ENCODE measurements at places on chromosomes 3 and 15.

- no peak for DNase-seq
These were observed 11.0 kb downstream of the FGD5 start for GRCh38 chr3:14829811-14830210.

GRCh38 chr3:73448761-73449301, 175.9 kb downstream of the PDZRN3 start:
- no peak for DNase-seq

DNA sequence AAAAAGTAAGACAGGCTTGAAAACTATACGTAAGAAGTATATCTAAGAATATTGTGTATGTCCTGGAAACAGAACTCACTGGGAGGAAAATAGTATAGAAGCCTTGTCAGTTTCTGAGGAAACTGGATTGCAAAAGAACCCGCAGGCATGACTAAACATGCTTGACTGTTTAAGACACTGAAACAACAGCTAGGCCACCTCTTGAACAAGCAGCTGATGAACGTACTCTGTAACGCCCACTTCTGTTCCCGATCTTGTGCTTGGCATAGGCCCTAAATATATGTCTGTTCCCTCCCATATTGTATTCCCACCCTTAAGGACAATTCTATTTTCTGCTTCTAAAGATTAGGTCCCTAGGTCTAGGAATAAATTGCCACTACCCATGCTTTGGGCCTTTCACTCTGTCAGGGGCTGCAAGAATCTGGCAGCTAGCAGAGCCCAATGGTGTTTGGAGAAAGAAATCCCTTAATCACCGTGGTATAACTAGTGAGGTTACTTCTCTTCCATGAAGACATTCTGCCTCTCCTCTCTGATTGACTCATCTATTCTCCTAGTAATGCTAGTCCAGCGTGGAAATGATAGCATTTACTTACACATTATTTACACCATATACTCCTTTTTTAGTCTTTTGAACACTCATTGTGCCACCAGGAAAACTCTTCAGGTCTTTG, 46.2 kb downstream of the CD200 start:
- no peak for DNase-seq

DNA sequence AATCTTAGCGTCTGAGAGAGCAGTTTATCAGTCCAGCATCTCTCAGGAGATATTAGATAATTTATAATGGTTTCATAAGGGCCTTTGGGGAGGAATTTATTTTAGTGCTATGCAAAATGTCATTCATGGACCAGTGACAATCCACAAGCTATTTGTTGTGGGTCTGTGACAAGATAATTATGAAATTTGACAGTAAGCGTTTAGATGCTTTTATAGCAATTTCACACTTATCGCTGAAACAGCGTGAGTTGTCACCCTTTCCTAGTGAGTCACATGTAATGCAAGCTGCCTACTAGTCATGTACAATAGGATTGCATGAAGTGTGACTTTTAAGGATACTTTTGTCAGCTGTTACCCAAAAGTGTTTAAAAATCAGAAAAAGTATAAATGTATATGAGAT, 315.6 kb upstream of the THBS1 start:
- DNase-seq = no peak

- DNase-seq = no peak
These were observed 44.7 kb downstream of the CEP70 start for GRCh38 chr3:138549179-138549977.

- DNase-seq = no peak
These were observed 131.6 kb downstream of the SV2B start for GRCh38 chr15:91231703-91232102.

- no peak for DNase-seq
These were observed 9.7 kb upstream of the LARP6 start for GRCh38 chr15:70863450-70864218.

DNA sequence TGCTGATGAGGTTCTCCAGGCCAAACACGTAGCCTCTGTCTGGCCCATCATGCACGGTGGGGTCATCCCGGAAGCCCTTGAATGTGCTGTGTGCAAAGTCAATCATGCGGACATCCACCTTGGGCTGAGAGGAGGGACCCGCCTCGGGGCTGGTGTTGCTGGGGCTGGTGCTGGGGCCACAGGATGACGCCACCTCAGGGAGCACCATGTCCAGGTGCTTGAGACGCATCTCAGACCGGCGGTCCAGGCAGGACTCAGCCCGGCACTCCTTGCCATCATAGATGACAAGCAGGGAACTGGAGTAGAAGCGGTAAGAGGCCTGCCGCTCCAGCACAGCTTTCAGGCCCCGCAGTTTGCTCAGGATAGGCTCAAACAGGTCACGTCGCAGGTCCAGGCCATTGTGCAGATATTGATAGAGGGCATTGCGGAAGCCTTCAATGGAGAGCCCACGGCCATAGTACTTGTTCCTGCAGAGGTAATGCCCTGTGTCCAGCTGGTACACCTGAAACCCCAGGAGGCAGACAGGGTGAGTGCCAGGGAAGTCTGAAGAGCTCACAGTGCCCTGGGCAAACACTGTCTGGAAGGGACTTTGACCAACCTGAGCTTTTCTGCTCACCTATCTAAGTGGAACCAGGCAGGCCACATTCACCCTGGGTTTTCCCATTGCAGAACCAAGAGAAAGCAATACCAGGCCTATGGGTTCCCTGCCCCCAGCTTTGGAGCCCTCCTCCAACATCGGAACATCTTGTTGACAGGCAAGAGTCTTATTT, 3.6 kb upstream of the GMPPB start:
- no peak for DNase-seq

GRCh38 chr15:99051308-99051707, 43.7 kb upstream of the PGPEP1L start:
- DNase-seq = no peak

DNA sequence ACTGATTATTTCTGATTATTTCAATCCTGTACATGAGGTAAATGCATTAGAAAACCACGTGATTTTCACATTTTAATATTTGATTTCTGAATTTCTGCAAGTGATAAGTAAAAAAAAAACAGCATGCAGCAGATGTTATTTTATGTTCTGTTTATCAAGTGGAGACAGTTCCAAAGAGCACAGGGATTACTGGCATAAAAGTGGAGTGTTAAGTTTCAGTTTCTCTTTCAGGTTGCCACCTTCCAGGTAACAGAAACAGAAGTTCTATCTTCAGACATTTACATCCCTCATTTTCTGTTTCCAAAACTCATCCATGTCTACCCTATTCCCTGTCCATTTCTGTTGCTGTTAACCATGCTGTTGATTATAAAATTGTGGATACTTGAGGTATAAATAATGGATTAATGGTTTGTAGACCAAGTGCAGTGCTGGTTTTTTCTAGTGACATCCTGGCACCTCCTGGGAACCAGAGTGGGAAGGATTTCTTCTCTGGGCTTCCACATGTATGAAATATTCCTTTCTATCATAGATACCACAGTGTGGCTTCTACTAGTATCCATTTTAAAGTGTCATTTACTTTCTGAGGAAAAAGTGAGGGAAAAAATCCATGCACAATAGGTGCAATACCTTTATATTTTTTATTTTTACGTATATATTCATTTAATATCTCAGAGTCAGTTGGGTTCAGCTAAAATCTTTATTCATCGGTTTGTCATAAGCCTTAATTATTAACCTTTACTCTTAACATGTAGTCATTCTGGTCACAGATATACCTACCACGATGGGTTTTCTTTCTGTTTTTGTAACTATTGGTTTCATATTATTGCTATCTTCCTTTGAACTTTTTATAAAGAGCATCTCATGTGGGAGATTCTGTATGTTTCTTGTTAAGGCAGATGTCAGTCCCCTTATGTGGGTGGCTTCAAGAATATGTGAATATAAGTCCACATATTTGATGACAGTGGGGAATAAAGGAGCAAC, 1010.0 kb downstream of the SQOR start:
- no peak for DNase-seq

GRCh38 chr3:186457236-186457635, 86.9 kb downstream of the CRYGS start:
- no peak for DNase-seq

DNA sequence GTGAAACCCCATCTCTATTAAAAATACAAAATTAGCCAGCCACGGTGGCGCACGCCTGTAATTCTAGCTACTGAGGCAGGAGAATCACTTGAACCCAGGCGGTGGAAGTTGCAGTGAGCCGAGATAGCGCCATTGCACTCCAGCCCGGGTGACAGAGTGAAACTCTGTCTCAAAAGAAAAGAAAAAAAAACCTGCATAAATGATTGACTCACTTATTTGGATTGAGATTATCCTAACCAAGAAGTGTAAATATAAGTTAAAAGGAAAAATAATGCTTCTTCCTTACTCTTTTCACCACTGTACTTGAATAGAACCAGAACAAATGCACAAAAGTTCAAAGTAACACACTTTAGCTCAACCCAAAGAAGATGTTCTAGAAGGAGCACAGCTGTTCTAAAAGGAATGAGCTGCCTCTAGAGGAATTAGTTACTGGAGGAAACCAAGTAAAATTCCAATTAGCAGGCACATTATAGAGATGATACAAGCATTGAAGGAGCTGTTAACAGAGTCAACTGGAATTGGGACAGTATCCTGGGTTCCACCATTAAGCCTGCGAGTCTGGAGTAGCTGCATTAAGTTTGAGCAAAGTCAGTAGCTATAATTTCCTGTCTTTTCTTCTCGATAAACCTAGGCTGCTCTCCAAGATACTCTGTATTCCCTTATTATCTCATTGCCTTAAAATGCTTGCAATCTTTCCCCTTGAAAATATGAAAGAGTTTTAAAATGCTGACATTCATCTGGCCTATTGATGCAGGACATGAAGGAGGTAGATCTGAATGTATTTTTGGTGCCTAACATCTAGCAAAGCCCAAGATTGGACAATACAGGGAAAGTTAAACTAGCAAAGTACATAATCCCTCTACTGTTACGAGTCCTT, 9.5 kb downstream of the MTHFS start:
- DNase-seq = no peak

DNA sequence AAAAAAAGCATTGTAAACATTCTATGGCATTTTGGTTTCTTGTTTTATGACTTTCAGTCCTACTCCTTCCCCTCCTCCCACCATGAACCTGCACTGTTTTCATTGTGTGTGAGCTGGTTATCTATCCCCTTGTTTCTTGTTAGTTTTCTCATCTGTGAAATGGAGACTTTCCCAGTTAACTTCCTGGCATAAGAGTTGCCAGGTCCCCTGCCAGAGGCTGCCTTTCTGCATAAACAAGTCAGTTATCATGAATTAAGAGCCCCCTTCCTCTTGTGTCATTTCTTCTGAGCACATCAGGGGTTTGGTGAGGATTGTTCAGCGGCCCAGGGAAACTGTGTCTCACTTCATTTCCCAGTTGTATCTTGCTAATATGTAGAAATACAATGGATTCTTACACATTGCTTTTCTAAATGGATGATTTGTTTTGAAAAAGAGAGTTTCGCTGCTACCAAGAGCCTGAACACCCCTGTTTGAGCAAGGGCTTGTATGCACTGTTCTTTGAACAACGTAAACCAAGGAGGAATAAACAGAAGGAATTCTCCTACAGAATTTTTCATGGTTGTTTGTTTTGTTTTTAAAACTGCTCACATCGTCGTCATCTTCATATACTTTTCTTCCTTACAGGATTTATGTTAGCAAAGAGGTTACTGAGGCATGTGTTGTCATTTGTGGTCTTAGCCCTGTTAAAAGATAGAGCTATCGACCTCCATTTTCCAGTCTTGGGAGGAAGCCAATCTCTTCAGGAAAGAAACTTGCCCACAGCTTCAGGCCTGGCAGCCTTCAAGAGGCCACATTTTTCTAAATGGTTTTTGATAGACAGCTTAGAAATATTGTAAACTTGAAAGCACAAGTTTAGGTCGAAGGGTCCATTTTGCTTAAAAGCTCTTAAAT, 144.6 kb upstream of the IL12A start:
- DNase-seq = no peak

DNA sequence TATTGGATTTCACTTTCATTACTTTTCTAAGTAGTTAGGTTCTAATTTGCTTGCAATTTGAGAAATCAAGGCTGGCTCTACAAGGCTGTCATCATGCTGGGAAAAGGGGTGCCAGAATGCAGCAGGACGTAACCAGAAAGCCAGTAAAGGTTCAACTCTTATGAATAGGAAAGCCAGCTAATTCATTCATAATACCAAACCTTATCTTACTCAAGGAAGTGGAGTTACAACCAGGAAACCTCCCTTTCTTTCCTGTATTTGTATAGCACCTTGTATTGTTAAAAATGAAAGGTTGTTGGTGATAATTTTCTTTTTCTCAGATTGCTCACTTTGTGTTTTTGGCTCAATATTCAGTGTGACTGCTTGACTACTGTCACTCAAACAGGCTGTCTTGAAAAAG, 109.4 kb downstream of the FILIP1L start:
- DNase-seq = no peak

DNA sequence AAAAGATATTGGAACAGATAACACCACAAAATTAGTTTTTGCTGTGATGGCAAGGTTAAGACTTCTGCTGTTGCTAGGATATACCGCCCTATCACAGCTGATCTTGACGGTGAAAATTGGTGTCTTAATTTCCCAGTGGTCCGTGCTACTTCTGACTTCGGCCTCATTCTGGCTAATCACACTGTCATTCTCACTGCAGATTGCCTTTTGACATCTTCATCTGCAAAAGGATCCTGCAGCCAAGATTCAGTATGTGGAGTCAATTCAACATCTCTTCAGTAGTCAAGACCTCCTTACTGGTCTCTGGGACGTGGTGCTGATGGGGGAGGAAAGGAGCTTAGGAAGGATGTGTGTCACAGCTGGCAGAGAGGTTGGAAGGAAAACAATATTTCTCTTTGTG, 438.6 kb downstream of the WDR72 start:
- DNase-seq = no peak

- no peak for DNase-seq
These were observed 48.6 kb upstream of the MAGEF1 start for GRCh38 chr3:184760337-184761074.

DNA sequence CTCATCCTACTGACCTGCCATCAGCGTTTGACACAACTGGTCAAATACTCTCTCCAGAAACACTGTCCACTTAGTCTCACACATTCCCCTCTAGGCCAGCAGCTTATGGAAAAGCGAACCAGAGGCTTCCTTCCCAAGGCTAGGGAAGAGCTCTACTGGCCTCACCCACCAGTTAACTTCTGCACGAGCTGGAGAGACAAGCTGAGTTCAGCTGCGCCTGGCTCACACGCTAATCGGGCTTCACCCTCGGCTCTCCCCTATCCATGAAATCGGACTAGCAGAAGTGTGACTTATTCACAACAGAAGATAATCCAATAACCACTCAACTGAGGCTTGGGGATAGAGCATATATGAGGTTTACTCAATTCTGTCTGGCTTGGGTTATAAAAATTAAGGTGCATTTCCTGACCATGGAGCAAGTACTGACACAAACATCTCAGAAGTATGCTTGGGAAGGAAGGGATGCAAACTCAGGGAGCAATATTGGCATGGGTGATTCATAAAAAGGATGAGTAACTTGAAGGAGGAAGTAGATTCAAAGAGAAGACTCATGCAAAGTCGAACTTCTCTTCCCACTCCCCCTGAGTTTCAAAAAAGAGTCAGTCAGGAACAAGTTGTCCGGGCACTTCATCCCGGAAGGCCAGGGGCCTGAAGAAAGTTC, 73.1 kb downstream of the XXYLT1 start:
- DNase-seq = no peak

GRCh38 chr15:58795825-58796224, 24.7 kb downstream of the MINDY2 start:
- DNase-seq = no peak
